ENCODE measurements at places on chromosomes 7 and 10.

- no peak for DNase-seq
These were observed 14.7 kb upstream of the SERPINE1 start for GRCh38 chr7:101112233-101112632.

- DNase-seq = no peak
These were observed 24.1 kb downstream of the PAX2 start for GRCh38 chr10:100769481-100769880.

DNA sequence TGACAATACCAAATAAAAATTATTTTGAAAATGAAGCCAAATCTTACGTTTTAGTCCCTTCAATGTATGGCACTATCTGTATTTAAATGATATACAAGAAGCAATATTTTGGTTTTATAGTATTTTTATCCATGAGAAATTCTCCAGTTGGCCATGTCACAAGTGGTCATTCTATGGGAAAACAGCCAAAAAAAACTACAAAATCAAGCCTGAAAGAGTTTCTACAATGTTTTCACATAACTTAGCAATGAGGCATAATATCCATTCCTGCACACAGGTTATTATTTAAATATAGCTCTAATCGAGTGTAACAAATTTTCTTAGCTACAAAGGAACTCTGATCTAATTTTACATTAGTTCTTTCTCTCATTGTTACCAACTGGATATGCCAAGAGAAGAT, 5.4 kb downstream of the RAB11FIP2 start:
- no peak for DNase-seq

DNA sequence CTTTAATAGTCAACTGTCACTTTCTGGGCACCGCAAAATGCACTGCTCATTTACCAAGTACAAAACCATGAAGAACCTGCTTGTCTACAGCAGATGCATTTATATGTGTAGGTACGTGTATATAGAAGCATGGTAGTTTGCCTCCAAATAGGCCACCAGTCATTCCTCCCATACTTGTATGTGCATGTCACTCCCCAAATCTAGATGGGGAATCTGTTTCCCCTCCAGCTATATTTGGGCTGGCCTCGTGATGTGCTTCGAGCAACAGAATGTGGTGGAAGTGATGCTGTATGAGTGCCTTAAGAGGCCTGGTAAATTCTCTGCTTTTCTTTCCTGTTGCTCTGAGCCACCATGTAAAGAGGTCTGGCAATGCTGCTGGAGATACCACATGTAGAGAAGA, 47.1 kb downstream of the PSMC2 start:
- DNase-seq = no peak

GRCh38 chr10:119478111-119478802, 64.3 kb downstream of the RGS10 start:
- DNase-seq = no peak

GRCh38 chr10:43978091-43978490, 329.4 kb upstream of the ZNF32 start:
- no peak for DNase-seq

DNA sequence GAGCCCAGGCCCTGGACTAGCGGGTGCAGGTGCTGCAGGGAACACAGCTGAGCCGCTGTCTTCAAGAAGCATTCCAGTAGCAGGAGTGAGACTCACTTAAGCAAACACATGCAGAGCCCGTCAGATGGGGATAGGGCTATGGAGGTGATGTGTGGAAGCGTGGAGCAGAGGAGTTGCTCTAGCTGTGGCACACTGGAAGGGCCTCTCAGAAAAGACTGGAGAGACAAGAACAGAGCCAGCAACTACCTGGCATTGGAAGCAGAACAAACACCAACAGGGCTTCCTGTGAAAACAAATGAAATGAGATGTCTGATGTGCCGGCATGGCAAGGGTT, 37.8 kb upstream of the GALNTL5 start:
- DNase-seq = no peak

DNA sequence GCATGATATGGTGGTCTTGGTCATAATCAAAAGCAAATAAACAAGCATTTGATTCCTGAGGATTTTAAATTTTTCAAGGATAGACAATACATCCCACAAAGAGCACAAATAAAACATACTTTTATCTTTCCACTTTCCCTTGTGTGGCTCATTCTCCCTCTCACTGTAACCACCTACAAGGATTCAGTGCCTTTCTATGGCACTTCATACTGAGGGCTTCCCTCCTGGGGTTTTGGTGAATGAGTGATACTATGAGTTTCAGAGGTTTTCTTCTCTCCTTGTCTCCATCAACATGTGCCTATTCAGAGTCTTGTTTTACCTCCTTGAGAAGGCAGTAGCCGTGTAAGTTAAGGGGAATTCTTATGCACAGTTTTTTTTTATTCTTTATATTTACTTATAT, 296.0 kb upstream of the TEX47 start:
- DNase-seq = no peak

GRCh38 chr10:98478430-98479222, 31.9 kb upstream of the HPS1 start:
- DNase-seq = no peak

DNA sequence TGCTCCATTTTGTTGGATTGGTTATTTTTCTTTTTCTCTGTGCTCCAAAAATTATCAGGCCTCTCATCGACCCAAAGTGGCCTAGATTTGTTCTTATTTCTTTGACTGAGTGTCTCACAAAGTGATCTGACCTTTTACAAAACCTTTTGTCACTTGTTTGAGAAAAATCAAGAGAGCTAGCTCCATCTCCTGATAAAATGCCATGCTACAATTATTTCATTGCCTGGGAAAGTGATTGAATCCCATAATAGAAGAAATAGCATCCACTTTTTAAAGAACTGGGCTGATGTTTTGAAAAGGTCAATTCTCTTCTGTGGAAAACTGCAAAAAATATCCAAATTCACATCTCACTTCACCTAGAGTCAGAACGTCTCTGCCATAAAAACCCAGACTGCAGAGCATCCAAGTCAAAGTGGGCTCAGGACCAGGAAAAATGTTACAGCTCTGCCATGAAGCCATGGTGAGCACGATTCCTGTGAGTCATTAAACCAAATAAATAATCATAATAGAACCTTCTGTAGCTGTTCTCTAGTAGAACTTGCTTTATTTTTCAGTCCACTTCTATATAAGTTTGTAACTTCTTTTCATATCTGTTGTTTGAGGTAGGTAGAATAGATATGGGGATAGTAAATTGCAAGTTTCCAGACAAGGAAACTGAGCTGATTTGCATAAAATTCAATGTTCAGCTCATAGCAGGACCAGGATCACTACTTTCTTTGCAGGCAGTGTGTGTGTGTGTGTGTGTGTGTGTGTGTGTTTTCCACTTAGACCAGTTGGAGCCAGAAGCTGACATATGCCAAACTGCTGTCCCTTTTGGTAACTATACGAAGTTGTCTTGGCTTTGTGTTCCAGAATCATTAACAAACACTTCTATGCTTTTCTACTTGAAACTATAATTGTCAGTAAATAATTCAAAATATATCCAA, 632.5 kb upstream of the ANKRD30A start:
- DNase-seq = no peak

DNA sequence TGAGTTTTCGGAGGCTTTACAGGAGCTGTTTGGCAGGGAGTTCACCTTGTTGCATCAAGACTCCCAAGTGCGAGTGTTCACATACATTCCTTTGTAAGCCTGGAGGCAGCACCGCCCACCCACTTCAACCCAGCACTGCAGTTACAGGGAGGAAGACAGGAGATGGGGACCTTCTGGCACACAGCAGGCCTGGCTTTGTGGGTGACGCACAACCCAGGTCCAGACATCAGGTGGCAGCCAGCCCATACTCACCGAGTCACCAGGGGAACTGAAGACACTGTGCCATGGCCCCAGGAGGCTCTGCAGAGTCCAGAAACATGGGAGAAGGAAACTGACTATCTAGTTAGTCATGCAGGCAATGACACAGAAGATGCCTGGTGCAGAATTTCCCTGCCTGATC, 305.9 kb upstream of the RNF32 start:
- no peak for DNase-seq

DNA sequence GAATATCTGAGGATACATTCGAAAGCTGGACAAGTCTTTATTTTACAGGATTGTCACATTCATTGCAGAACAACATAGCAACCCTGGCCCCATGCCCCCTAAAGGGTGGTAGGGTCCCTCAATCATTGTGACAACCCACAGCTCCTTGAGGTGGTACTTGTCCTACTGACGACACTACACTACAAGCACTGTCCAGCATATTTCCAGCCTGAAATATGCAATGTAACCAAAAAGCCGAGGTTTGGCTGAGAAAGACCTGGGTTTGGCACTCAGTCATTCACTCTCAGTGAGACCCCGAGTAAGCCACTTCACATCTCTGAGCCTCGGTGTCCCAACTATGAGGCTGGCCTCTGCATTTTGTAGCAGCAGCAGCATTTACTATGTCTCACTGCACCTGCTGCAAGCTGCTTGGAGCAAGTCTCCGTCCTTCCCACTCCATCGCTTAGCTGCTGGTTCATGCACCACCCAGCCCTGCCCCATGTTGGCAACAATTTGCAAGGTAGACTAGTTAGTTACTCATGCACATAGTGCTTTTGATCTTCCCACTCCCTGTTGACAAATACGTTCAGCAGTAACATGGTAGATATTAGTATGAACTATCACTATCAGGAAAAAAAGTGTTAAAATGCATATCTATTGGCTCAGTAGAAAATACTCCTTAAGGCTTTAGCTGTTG, 43.6 kb upstream of the TNPO3 start:
- no peak for DNase-seq

- DNase-seq = no peak
These were observed 202.8 kb upstream of the AKR1E2 start for GRCh38 chr10:4623200-4623599.

GRCh38 chr7:42852531-42852930, 59.3 kb downstream of the C7orf25 start:
- DNase-seq = no peak

GRCh38 chr7:81183326-81183725, 264.5 kb upstream of the SEMA3C start:
- DNase-seq = no peak

DNA sequence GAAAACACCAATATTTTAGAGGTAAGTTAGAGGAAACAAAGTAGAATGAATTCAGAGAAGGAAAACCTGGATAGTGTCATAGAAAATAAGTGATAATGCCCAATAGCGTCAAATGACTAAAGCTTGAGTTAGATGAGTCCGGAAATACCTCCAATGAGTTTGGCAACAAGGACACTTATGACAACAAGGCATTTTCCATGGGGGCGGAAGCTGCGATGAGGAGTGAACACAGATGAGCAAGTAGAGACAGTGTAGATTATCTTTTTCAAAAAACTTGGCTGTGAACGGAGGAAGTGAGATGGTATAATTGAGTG, 383 bp upstream of the R3HCC1L start:
- no peak for DNase-seq

DNA sequence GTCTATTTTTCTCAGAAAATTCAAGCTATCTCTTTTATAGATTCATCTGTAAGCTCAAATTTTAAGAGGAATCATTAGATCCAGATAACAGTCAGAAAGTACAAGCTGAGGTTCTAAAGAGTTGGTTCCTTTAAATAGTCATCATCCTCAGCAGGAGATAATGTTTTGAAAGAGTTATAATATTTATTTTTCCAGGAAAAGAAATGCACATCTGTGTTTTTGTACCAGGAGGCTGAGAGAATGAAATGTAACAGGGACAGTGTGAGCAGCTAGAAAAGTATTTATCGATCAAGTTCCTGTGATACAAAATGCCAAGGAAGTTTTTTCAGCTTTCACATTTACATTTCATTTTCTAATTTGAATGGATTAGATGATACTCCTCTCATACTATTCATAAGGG, 120.2 kb upstream of the LRRTM3 start:
- DNase-seq = no peak

GRCh38 chr7:147014286-147014955, 897.8 kb downstream of the CNTNAP2 start:
- DNase-seq = no peak

DNA sequence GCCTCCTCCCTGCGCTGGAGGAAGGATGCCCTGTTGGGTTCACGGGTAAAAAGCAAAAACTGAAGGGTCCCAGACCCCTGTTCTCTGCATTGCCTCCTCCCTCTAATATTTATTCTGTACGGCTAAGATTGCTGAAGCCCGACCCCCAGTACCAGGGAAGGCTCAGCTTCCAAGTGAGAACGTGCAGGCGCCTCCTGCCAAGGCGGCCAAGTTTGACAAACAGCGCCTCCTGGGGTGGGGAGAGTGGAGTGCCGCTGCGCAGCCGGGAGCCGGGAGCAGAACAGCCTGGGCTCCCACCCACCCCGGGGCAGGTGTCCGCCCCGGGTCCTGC, 4.7 kb upstream of the EBF3 start:
- DNase-seq = no peak

DNA sequence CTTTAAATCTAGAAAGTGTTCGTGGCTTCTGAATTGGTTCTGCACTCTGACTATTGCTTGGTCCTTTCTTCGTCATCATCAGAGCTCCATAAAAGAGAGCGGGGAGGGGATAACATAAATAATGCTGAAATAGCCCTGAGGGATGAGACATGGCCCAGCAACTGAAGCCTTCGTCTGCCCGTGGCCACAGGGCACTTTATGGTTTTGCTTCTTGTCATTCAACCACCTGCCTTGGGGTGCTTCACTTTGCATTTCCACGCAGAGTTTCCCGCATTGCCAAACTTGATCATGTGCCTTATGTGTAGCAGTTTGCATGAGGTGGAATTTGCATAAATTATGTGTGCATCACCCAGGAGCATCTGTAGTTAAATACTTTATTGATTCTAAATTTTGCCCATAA, 15.9 kb downstream of the GSTO2 start:
- DNase-seq = no peak
